SW480 (cell line): ENCODE measurements at places on chromosomes 4 and X.

DNA sequence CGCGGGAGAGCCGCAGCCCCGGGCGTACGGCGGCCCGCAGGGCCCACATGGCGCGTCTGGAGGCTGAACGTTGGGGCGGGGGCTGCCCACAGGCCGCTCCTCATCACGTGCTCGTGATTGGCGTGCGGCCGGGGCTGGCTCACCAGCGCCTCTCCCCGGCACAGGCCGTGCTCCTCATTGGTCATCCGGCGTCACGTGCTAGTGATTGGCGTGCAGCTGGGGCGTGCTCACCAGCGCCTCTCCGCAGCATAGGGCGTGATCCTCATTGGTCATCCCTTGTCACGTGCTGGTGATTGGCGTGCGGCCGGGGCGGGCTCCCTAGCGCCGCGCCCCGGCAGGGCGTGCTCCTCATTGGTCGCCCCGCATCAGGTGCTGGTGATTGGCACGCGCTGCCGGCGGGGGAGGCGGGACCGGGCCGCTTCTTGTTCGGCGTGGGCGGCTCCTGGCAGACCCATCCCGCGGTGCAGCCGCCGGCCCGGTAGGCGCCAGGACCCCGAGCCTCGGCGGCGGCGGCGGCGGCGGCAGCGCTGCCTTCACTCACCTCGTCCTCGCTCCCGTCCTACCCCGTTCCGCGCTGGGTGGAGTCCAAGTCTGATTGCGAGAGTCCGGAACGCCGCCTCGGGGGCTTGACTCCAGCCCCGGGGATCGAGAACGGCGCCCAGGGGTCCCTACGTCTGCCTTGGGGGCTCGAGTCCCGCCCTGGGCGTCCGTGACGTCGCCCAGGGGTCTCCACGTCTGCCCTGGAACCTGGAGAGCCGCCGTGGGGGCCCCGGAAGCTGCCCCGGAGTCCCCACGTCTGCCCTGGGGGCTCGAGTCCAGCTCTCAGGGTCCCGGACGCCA is at the start of gene GTPBP6:
Gene GTPBP6, minus strand, starts transcription at position 58 of the 840 bp plus-strand sequence. Its CDS starts 9 bp downstream, at position 49.
- peak; percentile 97 for DNase-seq

DNA sequence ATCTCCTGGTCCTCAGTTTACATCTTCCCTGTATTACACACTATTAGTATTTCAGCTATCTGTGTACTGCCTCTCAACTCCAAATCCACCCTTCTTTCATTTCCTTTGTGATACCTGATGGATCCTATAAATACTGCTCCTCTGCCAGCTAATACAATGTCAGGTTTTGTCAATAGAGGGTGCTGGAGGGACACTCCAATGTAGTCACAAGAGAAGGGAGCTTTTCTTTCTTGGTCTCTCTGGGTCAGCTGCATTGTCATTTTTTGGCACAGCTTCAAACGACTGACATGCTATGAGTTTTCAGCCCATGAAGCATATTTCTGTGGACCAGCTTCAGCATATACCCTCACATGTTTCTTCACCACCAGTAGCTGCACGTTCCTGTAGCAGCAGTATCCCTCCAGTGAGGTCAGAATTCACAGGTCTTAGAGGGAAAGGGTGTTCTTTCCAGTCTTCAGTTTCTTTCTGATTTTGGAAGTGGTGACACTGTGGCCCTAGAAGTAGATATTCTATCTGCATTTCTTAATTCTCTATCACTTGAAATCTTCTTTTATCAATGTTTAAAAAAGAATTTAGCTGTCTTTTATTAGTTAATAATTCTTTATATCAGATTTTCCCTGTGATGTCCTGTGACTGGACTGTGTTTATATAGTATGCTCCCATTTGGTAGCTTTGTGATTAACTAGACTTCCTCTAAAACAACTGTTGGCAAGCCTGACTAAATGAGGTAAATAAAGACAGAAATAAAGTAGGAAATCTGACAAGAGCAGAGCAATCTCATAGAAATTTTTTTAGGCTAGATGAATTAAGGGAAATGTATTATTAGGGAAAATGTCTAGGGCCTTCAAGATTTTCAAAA is 60.6 kb downstream of the GABRA2 start:
- peak; percentile 51 for DNase-seq

GRCh38 chr4:6307891-6308290 is 38.2 kb downstream of the WFS1 start:
- DNase-seq, result no peak

GRCh38 chr4:83093060-83093640 is 21.4 kb downstream of the PLAC8 start:
- no peak for DNase-seq

DNA sequence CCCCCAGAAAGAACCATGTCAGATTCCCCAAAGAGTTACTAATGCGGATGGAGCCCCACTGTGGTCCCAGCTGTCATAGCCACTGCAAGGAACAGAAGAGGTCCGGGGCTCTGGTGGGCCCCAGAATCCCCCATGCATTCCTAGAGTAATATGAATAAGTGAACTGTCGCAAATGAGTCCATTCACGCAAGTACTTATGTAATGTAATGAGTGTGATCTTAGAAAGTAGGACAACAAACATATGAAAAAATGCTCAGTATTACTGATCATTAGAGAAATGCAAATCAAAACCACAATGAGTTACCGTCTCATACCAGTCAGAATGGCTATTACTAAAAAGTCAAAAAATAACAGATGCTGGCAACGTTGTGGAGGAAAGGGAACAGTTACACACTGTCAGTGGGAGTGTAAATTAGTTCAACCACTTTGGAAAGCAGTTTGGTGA is 141.5 kb upstream of the RBPJ start:
- no peak for DNase-seq

- no peak for DNase-seq
Observed at GRCh38 chr4:89353514-89353913, 45.9 kb upstream of the GPRIN3 start.

GRCh38 chrX:153669174-153669890 is 4.3 kb downstream of the PNCK start:
- DNase-seq, result no peak

DNA sequence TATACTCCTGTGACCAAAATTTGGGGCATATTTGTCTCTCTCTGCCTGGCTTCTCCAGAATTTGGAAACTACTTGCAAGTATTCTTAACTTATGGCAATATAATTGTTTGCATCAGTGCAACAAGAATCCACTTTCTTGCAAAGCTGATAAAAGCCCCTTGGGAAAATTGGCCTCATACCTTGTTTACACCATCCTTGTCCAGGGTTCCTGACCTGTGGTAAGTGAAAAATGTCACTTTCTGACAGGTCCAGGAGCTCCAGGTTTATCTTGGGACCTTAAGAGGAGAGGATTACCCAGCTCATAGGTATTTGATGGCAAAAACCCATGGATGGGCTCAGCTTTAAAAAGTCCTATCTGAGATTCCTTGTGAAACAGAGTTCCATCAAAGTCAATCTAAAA is 29.3 kb upstream of the CXCL13 start:
- DNase-seq, result no peak
